CD4-positive, alpha-beta T cell (primary cell): ENCODE measurements at places on chromosomes 7 and 10.

DNA sequence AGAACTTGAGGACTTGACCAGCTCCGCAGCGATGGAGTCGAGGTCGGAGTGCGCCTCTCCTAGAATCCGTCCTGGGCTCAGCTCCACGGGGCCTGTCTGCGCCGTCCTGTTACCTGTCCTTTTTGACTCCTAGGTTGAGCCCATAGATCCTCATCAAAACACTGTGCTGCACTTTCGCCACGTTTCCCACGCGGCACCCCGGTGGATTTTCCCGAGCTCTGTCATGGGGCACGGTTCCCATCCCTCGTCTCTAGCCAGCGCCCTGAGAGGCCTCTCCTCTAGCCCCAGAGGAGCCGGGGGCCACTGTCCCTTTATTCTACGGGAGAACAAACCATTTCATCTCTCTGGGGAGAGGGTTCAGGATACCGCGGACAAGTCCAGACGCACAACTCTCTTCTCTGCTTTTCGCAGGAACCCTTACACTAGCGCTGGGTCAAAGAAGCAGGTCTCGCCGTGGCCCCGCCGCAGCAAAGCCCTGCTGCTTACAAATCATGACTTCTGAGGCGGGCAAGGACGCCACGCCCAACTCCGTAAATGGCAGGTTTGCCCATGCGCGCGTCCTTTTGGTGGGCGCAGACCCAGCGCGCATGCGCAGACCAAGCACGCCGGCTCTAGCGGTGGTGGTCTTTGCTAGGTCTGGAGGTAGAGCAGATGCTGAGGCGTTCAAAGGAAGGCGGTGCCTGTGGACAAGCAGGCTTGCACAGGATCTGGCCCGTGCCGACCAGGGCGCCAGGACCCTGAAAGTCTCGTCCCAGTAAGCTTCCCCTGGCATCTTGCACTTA is 10.3 kb upstream of the ANKRD7 start:
- DNase-seq: peak; percentile 68

DNA sequence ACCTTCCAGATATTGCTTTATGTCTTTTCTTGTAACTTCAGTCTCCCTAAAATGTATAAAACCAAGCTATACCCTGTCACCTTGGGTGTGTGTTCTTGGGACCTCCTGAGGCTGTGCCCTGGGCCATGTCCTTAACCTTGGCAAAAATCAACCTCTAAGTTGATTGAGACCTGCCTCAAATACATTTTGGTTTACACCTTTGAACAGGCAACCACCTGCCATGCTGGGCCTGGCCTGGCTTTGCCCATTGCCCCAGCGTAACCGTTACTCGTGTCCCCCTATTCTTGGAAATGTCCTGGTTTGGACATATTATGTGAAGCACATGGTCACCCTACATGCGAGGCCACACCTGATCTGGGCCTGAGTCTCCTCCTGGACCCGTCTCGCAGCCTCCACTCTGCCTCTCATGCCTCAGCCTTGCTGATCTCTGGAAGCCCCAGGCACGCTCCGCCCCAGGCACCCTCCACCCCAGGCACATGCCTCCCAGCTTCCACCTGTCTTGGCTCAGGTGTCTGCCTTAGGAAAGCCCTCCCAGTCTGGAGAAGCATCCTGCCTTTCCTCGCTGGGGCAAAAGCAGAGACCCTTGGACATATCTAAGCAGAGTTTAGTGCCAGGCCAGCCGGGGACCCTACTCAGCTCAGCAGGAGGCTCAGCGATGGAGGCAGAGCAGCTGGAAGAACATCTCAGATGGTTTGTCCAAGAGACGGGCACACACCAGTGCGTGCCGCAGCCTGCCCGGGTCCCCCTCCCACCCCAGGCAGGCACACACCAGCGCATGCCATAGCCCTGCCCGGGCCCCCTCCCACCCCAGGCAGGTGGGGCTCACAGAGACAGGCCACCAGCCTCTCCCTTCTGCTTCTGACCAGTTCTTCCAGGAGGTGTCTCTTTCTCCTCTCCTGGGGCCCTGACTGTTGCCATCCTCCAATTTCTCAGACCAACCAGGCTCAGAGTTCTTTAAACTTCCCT is 4.0 kb upstream of the VIPR2 start:
- no peak for DNase-seq

DNA sequence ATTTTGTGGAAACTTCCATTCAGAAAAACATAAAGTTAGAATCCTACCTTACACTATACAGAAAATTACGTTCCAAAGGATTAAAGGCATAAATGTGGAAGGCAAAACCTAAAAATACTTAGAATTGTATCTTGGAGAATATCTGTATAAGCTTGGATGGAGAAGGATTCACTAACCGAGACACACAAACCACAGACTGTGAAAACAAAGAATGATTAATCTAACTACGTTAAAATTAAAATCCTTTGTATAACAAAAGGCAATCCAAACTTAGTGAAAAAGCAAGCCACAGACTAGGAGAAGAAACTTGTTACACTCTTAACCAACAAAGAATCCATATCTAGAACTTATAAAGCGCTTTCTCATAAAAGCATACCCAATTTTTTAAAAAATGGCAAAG is 678.8 kb downstream of the INHBA start:
- DNase-seq: no peak

DNA sequence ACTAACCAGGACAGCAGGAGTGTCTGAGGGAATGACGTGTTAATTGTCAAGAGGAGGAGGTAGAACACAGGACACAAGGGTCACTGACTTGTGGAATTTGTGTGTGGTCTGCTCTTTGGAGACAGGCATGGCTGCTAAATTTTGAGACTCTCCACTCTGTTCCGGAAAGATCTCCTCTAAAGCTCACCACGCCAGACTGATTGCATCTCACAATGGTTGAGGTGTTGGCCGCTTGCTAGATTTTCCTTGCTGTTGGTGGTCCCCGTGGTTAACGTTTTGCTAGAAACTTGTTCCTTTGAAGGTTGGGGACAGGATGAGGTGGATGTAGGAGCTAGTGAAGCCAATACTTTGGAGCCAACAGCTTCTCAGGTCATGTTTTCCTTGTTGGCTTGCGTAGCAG is 57.0 kb downstream of the MCMBP start:
- DNase-seq: no peak

DNA sequence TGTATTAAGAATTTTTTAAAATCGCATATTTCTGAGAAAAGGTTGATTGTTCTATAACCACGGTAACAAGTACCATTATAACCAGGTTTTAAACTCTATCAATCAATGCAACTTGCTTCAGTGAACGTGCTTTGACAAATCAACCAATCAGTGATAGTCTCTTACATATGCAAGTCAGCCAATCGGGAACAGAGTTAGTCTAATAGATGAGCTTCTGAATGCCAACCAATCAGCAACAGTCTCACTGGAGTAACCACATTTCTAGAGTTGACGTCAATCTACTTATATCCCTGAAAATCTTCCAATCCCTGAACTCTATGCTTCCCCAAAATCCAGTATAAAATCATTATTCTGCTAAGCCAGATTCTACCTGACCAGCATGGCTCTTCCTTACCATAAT is 44.7 kb upstream of the TRUB1 start:
- DNase-seq: no peak

DNA sequence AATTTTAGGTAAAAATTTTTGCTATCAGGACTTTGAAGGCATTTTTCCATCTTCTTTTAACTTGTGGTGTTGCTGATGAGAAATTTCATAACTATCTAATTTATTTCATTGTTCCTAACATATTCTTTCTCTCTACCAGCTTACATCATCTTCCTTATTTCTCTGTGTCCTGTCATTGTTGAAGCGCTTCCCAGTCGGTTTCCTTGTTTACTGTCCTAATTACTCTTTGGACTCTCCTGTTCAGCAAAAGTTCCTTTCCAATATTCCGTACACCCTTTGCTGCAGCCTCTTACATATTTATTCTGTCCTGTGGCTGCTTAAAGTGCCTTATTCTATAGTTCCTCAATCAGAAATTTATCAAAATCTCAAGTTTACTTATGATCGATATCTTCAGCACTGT is 609.0 kb upstream of the FZD8 start:
- no peak for DNase-seq

DNA sequence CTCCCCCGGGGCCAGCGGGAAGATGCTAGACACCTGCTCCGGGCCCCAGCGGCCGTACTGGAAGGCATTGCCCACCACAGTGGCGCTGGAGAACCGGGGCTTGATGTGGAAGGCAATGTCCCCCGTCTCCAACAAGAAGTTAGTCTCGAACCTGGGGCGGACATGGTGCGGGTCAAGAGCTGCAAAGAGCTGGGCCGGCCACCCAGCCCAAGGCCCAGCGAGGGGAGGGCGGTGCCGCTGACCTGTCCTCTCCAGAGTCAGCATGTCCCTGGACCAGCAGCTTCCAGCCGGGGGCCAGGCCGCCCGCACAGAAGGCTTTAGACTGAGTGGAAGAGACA is 551 bp downstream of the GRIFIN start:
- DNase-seq: no peak

DNA sequence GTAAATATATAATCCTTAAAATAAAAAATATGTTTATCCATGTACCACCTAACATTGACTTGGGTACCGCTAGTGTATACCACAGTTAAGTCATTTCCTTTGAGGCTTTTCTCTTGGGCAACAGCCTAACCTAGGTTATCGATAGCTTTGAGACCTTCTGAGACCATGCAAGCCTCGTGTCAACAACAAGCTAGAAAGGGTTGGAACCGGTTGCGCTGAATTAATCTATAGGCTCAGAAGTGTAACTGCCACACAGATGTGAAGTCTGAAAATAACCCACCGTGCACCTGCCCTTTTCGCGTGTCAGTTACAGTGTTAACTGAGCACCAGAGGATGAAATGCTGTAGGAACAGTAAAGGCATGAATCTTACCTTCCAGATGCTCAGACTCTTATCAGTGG is 59.8 kb downstream of the ARID5B start:
- DNase-seq: peak; percentile 28

DNA sequence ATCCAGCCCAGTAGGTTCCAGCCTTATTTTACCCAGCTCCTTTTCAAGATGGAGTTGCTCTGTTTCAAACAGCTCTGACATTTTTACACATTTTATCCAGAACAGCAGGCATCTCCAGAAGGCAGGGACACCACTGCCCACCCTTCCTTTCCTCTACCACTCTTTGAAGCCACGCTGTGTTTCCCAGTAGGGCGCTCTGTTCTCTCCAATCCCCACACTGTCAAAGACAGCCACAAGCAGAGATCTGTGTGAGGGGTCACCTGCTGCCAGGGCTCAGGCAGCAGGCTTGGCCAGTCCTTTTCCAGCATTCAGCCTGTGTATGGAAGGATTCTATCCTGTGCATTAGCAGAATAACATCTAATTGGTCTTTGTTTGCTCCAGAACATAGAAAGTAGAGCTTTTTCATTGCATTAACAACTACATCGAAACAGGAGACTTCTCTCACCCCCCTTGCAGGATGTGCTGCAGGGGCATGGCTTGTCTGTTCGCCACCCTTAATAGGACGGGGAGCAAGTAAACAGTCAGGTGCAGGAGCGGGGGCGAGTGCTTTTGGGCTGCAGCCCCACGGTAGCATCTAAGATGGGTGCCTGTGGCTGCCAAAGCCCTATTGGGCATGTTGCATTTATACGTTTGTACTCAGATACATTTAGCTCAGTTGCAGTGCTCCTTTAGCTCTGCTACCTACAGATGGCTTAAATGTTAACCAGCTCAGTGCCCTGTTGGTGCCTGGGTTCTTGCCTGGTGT is 326.1 kb downstream of the GALNT17 start:
- no peak for DNase-seq

DNA sequence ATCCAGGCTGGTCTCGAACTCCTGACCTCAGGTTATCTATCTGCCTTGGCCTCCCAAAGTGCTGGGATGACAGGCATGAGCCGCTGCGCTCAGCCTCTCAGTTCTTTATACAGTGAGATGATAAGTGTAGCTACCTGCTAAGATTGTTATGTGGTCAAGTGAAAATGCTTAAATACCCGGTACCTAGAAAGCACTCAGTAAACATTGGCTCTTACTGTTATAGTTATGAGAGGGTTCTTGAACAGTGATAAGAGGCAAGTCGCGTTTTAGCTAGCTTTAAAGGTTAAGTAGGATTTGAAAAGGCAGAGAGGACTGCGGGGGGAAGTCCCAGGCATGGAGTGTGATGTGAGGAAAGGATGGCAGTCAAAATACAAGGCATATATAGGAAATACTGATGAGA is 4.5 kb downstream of the ZKSCAN1 start:
- no peak for DNase-seq

DNA sequence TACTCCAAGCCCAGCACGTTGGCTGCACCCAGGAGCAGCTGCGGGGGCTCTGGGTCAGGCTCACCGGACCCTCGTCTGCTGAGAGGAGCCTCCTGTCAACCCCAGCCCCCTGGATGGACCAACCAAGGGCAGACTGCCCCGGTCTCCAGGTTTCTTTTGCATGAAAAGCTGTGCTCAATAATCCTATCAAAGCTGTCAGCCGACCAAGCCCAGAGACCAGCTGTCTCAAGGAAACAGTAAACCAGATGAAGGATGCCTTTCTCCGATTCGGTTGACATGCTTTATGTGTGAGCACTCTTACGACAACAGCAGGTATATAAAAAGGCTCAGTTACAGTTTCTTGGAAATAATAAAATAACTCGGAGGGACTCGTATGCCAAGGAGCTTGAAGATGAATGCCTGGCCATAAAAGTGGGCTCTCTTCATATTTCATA is 71.6 kb upstream of the BAIAP2L1 start:
- no peak for DNase-seq

GRCh38 chr10:8951440-8952089 is 897.1 kb downstream of the GATA3 start:
- no peak for DNase-seq

- peak; percentile 85 for DNase-seq
Measured at GRCh38 chr10:75209921-75210281, 695 bp upstream of the VDAC2 start.

GRCh38 chr10:120643351-120643750 is 186.3 kb downstream of the PLPP4 start:
- DNase-seq: no peak

- no peak for DNase-seq
Measured at GRCh38 chr7:39310699-39311098, 255.5 kb upstream of the YAE1 start.

DNA sequence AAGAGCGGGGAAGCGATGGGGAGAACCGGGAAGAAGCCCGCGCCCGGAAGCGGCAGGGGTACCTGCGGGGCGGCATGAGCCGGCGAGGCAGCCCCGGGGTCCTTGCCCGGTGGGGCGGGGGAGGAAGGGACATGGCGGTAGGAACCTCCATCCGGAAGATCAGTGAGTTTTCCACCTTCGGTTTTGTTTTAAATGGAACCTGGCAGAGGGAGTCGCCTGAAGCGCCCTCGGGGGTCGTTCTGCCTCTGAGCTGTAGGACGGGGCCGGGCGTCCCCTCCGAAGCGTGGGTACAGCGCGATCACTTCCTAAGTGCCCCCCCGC is 471 bp downstream of the PFKP start:
- no peak for DNase-seq

GRCh38 chr10:118163217-118163616 is 116.5 kb upstream of the RAB11FIP2 start:
- DNase-seq: no peak
